ENCODE measurements at places on chromosomes 5 and 9.

DNA sequence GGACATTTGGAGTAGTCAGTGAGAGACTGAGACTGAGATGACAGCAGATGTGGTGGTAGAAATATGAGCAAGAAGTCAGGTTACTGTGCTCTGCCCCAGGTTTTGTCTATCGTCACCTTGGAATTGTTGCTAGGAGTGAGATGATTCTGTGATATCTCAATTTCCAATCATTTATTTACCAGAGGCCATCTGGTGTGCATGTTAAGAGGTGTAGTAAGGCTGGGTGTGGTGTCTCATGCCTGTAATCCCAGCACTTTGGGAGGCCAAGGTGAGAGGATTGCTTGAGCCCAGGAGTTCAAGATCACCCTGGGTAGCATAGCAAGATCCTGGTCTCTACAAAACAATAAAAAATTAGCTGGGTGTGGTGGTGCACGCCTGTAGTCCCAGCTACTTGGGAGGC is 38.6 kb upstream of the CARTPT start:
- no peak for DNase-seq

DNA sequence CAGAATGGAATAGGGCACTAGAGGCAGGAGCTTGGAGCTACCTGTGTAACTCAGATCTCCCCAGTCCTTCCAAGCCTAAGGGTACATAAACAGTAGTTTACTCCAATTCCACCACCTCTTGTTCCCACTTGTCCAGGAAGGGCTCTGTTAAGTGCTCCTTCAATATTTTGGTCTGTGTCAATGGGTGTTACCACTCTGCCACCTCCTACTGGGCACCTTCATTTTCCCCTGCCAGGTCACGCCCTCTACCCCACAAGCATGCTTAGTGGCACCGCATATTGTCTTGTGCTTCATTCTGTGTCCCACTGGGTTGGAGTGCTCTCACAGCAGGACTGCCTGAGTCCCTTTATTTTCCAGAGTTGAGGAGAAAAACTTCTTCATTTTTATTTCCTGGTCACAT is 459.8 kb downstream of the ARHGEF28 start:
- DNase-seq, result no peak

DNA sequence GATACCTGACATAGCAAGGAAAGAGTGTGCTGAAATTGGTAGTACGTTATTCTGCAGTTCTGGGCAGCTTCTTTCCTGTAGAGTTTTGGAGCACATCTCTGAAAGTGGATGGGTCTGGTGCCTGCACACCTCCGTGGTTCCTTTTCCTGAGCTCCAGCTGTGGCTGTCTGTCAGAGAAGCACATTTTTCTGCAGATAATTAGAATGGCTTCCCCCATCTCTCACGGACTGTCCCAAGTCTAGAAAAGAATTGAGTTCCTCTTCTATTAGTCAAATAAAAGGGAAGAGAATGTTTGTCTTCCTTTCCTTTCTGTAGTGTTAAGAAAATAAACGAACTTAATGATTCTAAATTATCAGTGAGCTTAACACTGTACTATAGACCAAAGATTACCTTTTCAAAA is 55.7 kb downstream of the VCAN start:
- no peak for DNase-seq

- no peak for DNase-seq
These were observed 621.9 kb downstream of the DTWD2 start for GRCh38 chr5:118366429-118366828.

- no peak for DNase-seq
These were observed 328.4 kb downstream of the EFNA5 start for GRCh38 chr5:107342371-107342770.

All from CD4-positive, alpha-beta T cell treated with Interleukin-15 for 1 hour (primary cell).